Effector CD8-positive, alpha-beta T cell (primary cell): ENCODE measurements at places on chromosomes 7 and 10.
A peak's percentile ranks its signal among the peaks of the same experiment; 100 is the strongest.

- DNase-seq, result no peak
These were observed 8.6 kb downstream of the SLC13A1 start for GRCh38 chr7:123191132-123191531.

- no peak for DNase-seq
These were observed 82.4 kb downstream of the SRPK2 start for GRCh38 chr7:105306298-105306748.

DNA sequence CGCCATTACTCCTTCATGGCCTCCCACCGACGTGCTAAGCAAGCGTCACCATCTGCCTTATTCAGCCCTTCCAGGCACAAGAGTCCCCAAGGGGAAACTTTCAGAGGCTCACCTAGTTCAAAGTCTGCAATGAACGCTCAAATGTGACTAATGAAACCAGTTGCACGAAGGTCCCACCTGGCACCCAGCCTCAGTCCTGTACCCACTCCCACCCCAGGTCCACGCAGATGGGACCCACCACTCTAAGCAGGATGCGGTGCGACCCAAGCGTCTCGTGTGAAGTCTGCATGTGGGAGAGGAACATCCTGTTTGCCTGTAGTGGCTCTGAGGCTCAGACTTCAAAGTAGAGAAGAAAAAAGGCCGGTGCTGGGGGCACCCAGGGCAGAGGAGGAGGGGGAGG lies 40.3 kb downstream of the RGS10 start:
- DNase-seq, result peak; percentile 72

DNA sequence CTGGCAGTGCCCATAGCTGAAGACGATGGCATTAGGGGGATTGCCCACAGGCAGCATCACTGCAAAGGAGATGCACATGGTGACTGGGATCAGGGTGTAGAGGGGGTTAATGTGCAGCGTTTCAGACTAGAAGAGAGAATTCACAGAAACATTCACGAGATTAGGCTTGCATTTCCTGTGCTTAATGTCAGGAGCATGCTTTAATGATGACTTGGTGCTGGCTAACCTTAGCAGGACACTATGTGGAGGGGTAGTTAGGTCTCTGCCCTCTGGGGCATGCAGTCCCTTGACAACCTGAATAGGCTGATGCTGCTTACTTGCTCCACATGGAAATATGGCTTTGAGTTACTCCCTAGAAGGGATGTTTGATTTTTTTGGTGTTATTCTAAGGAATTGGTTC lies 21.8 kb downstream of the STMP1 start:
- no peak for DNase-seq

GRCh38 chr7:106664343-106664742 lies 3.4 kb upstream of the CCDC71L start:
- no peak for DNase-seq

GRCh38 chr7:31890198-31890597 lies 180.0 kb downstream of the PDE1C start:
- no peak for DNase-seq

GRCh38 chr7:27184337-27185012 lies 557 bp downstream of the HOXA11 start:
- DNase-seq, result no peak
